ENCODE measurements at places on chromosomes 5 and 9.

DNA sequence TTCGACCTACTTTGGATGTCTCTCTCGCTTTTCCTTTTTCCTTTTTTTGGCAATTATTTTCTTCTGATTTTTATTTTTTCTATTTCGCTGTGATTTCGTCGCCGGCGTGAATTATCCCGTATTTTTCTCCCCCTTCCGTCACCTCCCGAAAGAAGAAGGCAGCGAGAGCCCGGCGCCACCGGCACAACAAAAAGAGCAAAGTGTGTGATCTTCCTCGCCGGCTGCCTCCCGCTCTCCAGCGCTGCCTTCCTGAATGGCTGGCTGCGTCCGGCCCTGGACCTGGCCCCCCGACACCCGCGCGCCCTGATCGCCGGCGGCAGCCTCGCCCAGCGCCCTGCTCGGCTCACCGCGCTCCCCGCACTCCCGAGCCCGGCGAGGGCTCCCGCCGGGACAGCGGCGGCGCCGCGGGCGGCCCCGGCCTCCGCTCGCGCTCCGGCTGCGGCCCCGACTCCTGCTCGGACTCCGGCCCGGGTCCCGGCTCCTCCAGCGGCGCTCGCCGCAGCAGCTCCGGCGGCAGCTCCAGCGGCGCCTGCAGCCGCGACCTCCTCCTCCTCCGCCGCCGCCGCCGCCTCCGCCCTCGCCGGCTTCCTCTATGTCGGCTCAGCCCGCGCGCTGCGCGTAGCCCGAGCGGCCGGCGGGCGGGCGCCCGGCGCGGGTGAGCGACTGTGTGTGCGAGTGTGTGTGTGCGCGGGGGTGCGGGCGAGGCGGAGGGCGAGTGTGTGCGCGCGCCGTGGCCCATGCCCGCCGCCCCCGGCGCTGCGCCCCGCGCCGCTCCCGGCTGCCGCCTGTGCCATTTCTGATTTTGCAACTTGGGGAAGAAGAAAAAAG is 960 bp downstream of the NR2F1 start:
- peak; percentile 40 for DNase-seq

DNA sequence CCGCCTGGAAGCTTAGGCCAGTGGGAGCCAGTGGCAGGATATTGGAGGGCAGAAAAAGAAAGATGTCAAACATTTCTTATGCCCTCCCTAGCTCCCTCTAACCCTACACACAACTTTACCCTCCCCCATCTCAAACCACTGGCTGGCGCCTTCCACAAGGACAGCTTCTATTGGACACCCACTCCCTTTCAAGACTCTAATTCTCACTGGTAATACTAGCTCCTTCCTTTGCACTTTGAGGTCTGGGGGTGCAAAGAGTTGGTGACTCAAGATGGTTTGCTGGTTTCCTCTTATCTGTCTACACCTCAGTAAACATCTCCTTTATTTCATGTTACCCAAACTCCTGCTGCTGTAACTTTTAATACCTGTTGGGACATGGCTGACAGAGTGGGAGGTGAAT is 11.6 kb upstream of the ITGA1 start:
- peak; percentile 80 for DNase-seq

DNA sequence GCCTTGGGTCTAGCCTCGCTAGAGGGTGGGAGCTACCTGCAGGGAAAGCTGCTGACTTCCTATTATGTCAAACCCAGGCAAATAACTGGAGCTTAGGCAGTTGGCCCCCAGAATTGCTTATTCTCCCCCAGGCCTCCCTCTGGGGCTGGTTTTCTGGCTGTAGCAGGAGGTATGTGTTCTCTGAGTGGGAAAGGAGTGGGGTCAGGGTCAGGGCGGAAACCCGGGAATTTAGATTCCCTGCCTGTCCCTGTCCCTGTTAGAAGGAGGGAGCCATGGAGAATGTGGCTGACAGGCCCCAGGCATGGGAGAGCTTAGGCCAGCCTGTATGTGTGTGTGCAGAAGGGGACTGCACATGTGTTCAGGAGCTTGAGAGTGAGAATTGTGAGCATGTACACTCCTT is 13.6 kb upstream of the CXXC5 start:
- DNase-seq: no peak

GRCh38 chr5:64900618-64901017 is 131.9 kb downstream of the CWC27 start:
- DNase-seq: no peak

- DNase-seq: no peak
Observed at GRCh38 chr5:159805021-159805420, 111.3 kb upstream of the ADRA1B start.

- DNase-seq: peak; percentile 7
Observed at GRCh38 chr9:84315278-84315877, 25.2 kb downstream of the SLC28A3 start.

DNA sequence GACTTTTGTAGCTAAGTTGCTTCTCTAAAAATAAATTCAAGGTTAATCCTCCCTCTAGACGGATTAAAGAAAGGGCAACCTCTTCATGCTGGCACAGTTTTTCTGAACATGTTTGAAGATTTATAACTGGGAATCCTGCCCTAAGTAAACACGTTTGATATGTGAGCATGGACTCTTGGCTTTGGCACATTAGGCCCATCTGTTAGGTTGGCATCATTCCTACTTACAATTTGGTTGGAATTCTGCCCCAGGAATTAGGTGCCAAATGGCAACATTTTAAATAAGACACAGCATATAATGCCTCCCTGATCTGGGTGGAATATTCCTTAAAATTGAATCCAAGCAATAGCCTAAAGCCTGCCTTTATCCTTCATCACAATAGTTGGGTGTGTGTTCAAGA is 372.3 kb upstream of the CDH18 start:
- DNase-seq: no peak

- no peak for DNase-seq
Observed at GRCh38 chr5:123098767-123099513, 9.9 kb downstream of the PRDM6 start.

- no peak for DNase-seq
Observed at GRCh38 chr5:116440457-116441001, 134.1 kb downstream of the SEMA6A start.

DNA sequence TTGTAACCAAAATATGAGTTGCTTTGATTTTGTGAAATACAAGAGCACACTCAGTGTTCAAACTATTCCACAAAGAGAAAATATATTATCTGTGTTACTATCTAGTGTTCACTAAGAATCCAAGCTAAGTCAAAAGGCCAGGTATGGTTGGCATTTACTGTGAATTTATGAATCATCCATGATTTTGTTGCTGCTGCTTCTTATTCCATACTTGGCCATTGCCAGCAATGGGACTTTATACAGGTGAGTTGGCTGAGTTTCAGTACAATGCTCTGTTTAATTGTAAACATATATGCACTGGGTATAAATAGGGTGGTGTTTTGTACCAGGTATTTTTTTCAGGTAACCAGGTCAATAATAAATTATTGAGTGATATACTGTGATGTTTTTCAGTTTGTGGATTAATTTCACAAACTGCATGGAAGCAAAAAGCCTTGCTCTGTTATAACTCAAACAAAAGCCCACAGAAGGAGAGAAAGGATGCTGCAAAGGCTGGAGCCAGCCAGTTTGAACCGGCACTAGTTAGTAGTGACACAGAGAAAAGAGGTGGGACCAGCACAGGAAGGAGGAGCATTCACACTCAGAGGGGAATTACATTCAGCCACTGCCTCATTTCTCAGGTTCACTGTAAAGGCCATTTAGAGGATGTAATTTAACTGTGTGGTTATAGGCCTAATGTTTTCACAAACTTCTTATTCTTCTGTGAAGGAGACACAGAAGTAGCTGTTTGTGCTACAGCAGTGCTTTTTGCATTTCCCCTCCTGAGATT is 381.8 kb downstream of the ADGRV1 start:
- peak; percentile 44 for DNase-seq

GRCh38 chr9:95012035-95012708 is 285.7 kb downstream of the AOPEP start:
- DNase-seq: no peak

DNA sequence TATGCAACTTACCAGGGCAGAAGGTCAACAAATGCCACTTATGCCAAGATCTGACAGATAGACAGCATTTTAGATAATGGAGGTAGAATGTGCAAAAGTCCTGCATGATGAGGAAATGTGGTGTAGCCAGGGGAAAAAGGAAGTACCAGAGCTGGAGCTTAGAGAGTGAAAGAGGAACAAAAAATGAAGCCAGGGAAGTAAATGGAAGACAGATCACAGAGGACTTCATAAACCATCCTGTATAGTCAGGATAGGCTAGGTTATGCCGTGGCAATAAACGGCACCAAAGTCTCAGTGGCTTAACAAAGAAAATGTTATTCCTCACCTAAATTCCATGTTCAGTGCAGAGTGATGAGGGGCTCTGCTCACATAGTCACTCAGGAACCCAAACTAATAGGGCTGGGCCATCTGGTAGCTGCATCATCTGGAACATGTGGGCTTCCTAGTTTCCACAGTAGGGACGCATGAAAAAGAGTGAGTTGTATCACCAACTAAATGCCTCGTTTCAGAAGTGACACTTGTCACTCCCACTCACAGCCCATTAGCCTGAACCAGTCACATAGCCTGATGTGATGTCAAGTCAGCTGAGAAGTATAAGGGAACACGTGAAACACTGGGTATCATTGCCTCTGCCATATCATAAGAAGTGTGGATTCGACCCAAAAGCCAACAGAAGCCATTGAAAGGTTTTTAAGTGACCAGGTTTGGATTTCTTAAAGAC is 70.3 kb downstream of the SH3RF2 start:
- no peak for DNase-seq

- DNase-seq: no peak
Observed at GRCh38 chr9:136587944-136588662, 42.3 kb upstream of the NOTCH1 start.

Data from CD8-positive, alpha-beta memory T cell (primary cell).